ENCODE measurements at places on chromosomes 4 and X. TPM values are rescaled to one million over a fixed set of nuclear protein-coding genes. Genes with fewer than 3 reads are reported as not detected.

Gene SH2D1A
- not detected for total RNA-seq

Gene LANCL3
- 0.03 TPM for total RNA-seq

- peak within 1 kb of the TSS; percentile 29 for H3K27ac ChIP-seq
- peaks cover 17% of the 10 kb centered on the region for H3K4me1 ChIP-seq
- H3K27me3 ChIP-seq, result peaks cover 71% of the 10 kb centered on the region
- no peak for DNase-seq
- no peaks in the 10 kb centered on the region for H3K36me3 ChIP-seq
These were observed at the start of gene UNC5C for GRCh38 chr4:95548738-95549245. Gene UNC5C (minus strand): TSS chr4:95548973.

- DNase-seq, result no peak
- no peaks in the 10 kb centered on the region for H3K36me3 ChIP-seq
- no peak overlapping the region for H3K27ac ChIP-seq
- H3K27me3 ChIP-seq, result no peaks in the 10 kb centered on the region
- H3K4me3 ChIP-seq, result no peak overlapping the region
These were observed 143.6 kb downstream of the ZAR1 start for GRCh38 chr4:48633657-48634056.

- peaks cover 4% of the 10 kb centered on the region for H3K36me3 ChIP-seq
- no peak overlapping the region for H3K4me3 ChIP-seq
- H3K27ac ChIP-seq, result no peak overlapping the region
- peaks cover 23% of the 10 kb centered on the region for H3K4me1 ChIP-seq
- no peaks in the 10 kb centered on the region for H3K27me3 ChIP-seq
These were observed 323.2 kb upstream of the PCDH7 start for GRCh38 chr4:30396772-30397475.

- no peak overlapping the region for H3K27ac ChIP-seq
- no peaks in the 10 kb centered on the region for H3K36me3 ChIP-seq
- H3K4me3 ChIP-seq, result no peak overlapping the region
- peaks cover 10% of the 10 kb centered on the region for H3K27me3 ChIP-seq
- H3K4me1 ChIP-seq, result peaks cover 8% of the 10 kb centered on the region
These were observed 8.4 kb upstream of the MEPE start for GRCh38 chr4:87824352-87824751.

DNA sequence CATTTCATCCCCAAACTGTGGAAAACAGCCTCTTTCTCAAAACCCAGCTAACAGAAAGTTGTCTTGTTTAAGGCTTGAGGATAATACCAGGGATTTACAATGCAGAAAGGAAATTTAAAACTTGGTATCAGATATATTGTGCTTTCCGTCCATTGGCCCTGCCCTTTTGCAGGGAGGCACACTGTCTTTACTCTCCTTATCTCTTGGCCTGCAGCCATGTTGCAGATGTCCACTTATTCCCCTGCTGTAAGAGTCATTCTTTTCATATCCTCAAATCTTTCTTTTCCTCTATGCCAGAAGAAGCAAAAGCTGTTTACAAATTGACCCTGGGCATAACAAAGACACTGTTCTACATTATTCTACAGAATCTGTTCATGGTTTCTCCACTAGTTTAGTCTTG, 75.6 kb upstream of the DYNLT3 start:
- H3K4me1 ChIP-seq, result peaks cover 1% of the 10 kb centered on the region
- H3K27me3 ChIP-seq, result no peaks in the 10 kb centered on the region
- H3K4me3 ChIP-seq, result no peak overlapping the region
- H3K36me3 ChIP-seq, result peaks cover 2% of the 10 kb centered on the region
